ENCODE measurements at places on chromosomes 12 and 14.

- DNase-seq: no peak
These were observed 411.6 kb downstream of the RAD51B start for GRCh38 chr14:68230950-68231717.

GRCh38 chr14:89753828-89754412 lies 200.6 kb downstream of the EFCAB11 start:
- no peak for DNase-seq

GRCh38 chr12:11688379-11688778 lies 38.9 kb downstream of the ETV6 start:
- DNase-seq: no peak

GRCh38 chr12:129651951-129652350 lies 251.9 kb downstream of the TMEM132D start:
- no peak for DNase-seq

Data from GM04503 (cell line).